ENCODE measurements at places on chromosomes 16 and 17.

GRCh38 chr17:77596491-77597417 lies 361.7 kb upstream of the TNRC6C start:
- no peak for DNase-seq

GRCh38 chr17:61157246-61157886 lies 242.3 kb upstream of the TBX2 start:
- peak; percentile 81 for DNase-seq

GRCh38 chr17:4332296-4332970 lies 34.0 kb downstream of the UBE2G1 start:
- DNase-seq, result no peak

- peak; percentile 29 for DNase-seq
Measured at GRCh38 chr16:88334778-88335720, 47.7 kb upstream of the ZNF469 start.

DNA sequence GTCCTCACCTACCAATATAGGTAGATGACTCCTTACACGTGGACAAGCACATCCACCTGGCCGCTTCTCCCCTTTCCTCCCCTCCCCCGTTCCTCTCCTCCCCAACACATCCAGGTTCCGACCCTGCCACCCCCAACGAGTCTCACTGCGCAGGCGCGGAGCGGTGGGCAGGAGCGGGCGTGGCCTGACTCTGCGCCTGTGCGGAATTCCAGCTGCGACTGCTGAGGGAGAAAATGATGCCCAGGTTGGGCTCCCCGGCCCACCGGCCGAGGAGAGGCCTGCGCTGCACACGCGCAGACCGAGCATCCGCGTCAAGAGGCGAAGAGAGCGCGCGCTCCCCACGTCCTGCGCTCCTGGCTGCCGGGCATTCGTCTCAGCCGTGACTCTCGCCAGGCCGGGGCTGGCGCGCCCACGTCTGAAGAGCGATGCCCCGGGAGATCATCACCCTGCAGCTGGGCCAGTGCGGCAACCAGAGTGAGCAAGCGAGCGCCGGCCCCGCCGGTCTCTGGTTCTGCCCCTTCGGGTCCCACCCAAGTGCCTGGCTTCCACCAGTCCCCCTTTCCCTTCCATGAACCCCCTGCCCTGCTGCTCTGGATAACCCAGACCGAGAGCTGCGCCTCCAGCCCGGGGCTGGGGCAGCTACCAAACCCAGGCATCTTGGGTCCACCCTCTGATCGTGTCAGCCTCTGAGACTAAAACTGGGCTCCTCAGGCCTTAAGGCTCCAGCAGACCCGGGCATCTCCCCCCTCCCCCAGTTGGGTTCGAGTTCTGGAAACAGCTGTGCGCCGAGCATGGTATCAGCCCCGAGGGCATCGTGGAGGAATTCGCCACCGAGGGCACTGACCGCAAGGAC lies at the start of gene TUBG2:
TUBG2 (plus strand) TSS at position 206 of the 853 bp plus-strand sequence; CDS start at position 426, 220 bp downstream.
- DNase-seq, result peak; percentile 94
